ENCODE measurements at places on chromosomes 1 and 21. TPM values are rescaled to one million over a fixed set of nuclear protein-coding genes. Genes with fewer than 3 reads are reported as not detected.

The RCC1 gene
- 59.2 TPM for total RNA-seq

The CFAP74 gene
- not detected for total RNA-seq

The DCST1 gene
- not detected for total RNA-seq

The GJA9 gene
- total RNA-seq, result not detected

The SPRR2B gene
- total RNA-seq, result not detected

The C1orf146 gene
- not detected for total RNA-seq

The KCNE2 gene
- total RNA-seq, result not detected

The CPT2 gene
- 19.4 TPM for total RNA-seq

The HMCN1 gene
- 15.4 TPM for total RNA-seq

The GRIK1 gene
- not detected for total RNA-seq

The FCGR3A gene
- total RNA-seq, result not detected

The TFAP2E gene
- 0.20 TPM for total RNA-seq

The RGS4 gene
- 25.8 TPM for total RNA-seq

The ACBD3 gene
- total RNA-seq, result 52.6 TPM

The CLDN17 gene
- not detected for total RNA-seq

The SDE2 gene
- 11.0 TPM for total RNA-seq

The OR6N1 gene
- not detected for total RNA-seq

The TNFRSF4 gene
- total RNA-seq, result not detected

The PPIAL4G gene
- not detected for total RNA-seq

The FMO2 gene
- total RNA-seq, result 0.39 TPM

The PBX1 gene
- 34.2 TPM for total RNA-seq

The SPRR2G gene
- not detected for total RNA-seq

The SPRR2E gene
- total RNA-seq, result not detected

The FCRL4 gene
- not detected for total RNA-seq

The MACO1 gene
- total RNA-seq, result 14.7 TPM

The S100A2 gene
- 1.5 TPM for total RNA-seq

The HYI gene
- 16.0 TPM for total RNA-seq

The FRRS1 gene
- 17.6 TPM for total RNA-seq

The RGS8 gene
- total RNA-seq, result not detected

The S100A11 gene
- total RNA-seq, result 192 TPM

The C1orf94 gene
- total RNA-seq, result under 0.01 TPM

The ECM1 gene
- 26.8 TPM for total RNA-seq

The CNIH3 gene
- total RNA-seq, result 62.4 TPM

The CYP4A11 gene
- total RNA-seq, result not detected

The MPZ gene
- 1.8 TPM for total RNA-seq

The USH2A gene
- not detected for total RNA-seq
